ENCODE measurements at places on chromosomes 3 and 15.

DNA sequence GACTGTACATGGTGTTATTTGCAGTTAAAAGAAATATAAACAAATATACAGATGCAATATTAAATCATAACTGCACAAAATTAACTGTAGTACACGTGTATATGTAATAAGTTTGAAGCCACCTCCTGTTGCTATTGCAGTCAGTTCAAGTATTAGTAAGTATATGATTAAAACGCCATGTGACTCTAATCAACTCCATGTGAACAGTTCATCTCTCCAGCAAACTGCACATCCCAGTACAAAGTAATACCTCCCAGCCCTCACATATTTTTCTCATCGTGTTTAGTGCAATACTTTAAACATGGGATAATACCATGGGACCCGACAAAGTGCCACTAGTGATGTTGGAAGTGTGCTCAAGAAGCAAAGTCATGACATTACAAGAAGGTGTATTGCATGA is 34.6 kb downstream of the PDCD10 start:
- no peak for DNase-seq

DNA sequence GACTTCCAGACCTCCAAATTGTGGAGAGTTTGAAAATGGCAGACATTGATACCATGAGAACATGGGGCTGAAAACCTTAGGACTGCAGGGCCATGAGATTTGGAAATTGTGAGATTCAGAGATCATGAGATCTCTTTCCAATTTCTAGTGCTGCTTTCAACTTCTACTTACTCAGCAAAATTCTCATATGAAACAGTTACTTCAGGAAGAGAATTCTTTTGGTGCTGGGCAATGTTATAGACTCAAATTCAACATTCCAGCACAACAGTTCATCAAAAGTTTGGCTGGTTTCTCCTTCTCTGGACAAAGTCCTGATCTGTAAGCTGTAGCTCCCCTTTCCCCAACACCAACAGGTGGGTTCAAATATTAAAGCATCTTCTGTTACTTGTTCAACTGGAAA is 506.9 kb upstream of the NECTIN3 start:
- DNase-seq, result no peak

GRCh38 chr3:68904064-68904463 is 28.3 kb downstream of the TAFA4 start:
- DNase-seq, result no peak

DNA sequence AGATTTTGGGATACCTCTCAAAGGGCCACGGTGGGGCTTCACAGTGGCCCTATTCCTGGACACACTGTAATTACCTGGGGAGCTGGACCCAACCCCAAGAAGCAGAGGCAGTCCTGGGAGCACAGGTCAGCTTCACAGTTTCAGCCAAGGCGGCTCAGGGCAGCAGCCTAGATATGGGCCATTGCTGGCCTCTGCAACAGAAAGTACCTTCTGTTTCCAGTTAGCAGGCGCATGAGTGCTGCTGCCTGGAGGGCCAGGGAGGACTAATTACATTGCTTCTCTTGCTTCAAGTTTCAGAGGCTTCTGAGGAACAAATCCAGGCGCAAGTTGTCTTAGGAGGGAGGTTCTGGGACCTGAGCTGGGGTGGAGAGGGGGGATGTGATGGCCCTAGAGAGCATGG is 13.5 kb upstream of the DUSP7 start:
- DNase-seq, result no peak

- DNase-seq, result no peak
Observed at GRCh38 chr3:61466357-61466756, 95.0 kb upstream of the PTPRG start.

- no peak for DNase-seq
Observed at GRCh38 chr3:107028626-107029025, 348.6 kb upstream of the CCDC54 start.

- no peak for DNase-seq
Observed at GRCh38 chr15:76070192-76070591, 10.4 kb downstream of the TMEM266 start.

DNA sequence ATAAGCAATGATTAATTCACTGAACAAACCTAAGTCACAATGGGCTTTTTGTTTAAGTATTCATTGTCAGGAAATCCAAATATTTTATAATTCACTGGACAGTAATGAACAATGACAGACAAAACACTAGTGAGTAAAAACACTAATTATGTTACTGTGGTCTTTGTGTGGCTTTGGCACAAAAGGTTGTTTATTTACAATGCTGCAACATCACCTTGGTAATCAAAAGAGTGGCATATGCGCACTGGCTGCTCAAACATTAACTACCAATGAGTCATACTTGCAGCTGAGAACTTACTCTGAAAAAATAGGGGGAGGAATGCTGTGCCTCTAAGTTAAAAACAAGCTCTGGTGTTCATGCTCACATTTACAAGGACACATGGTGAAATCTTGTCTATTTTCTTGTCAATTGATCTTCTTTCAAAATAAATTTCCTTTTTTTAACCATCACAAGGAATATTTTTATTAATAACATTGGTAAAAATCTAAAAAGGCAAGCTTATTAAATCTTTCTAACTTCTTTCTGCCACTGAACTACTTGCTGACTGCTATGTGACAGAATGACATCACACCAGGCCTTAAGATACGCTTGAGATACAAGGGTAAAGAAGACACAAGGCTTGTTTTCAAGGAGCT is 85.2 kb upstream of the PPIB start:
- DNase-seq, result peak; percentile 38

DNA sequence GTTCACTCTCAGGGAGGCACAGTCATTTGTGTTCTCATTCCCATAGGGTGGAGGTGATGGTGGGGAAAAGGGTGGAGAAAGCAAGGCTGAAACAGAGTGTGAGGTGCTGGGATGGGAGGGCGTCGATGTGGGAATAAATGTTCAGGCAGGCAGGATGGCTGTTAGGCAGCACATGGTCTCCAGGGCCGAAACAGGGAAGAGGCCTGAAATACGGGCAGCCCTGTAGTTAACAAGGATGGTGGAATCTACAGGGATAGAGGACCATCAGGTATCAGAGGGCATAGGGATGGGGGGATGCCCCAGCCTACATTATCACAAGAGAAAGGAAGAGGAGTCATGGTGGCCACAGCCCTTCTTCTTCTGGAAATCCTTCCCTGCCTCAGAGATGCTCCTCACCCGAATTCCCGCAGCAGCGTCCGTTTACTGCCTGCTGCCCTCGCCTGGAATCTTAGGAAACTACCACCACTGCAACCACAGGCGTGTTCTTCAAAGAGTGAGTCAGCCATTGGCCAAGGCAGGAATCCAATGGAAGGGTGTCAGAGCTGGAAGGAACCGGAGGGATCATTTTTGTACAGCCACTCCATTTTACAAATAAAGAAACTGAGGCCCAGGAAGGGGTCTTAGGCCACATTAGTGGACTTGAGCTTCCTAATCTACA is 49.7 kb upstream of the POMGNT2 start:
- DNase-seq, result peak; percentile 70

- peak; percentile 13 for DNase-seq
Observed at GRCh38 chr3:160697637-160698380, 20.8 kb downstream of the ARL14 start.

DNA sequence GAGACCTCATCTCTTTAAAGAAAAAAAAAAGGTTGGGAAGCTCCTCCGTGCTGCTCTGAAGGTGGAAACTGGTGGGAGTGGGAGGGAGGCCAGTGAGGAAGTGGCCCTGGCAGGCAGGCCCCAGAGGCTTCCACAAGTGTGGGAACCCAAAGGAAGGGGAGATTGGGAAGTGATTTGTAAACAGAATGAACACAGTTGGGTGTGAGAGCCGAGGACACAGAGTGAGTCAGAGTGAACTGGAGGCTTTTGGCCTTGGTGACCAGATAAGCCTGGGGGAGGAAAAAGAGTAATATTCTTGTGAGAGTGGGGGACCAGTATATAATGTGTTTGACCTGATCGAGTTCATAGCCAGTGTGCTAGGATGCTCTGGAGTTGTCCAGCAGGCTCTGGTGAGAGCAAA is 23.0 kb downstream of the MKRN2 start:
- no peak for DNase-seq

- no peak for DNase-seq
Observed at GRCh38 chr3:148992635-148993255, 1.4 kb downstream of the GYG1 start.

DNA sequence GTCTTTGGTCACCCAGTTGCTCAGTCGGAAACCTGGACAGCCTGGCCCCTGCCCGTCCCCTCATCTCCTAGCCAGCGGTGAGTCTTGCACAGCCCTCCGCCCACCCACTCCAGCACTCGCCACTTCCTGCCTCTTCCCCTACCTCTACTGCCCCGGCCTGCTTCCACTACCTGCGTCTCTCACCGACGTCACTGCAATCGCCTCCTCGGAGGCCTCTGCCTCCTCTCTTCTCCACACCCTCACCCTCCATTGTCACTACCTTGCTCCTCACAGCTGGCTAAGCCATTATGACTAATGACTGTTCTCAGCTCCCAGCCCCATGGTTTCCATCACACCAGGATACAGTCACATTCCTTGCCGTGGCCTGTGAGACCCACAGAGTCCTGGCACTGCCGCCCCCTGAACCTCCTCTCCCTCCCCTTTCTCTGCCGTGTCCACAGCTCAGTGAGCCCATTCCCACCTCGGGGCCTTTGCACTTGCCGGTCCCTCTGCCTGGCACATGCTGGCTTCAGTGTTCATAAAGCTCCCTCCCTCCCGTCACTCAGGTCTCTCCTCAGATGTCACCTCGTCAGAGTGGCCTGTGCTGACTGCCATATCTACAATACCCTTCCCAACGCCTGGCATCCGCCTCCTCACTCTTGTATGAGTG is 104.8 kb downstream of the FBLN2 start:
- DNase-seq, result no peak

- DNase-seq, result no peak
Observed at GRCh38 chr3:115660646-115661337, 37.5 kb downstream of the GAP43 start.

DNA sequence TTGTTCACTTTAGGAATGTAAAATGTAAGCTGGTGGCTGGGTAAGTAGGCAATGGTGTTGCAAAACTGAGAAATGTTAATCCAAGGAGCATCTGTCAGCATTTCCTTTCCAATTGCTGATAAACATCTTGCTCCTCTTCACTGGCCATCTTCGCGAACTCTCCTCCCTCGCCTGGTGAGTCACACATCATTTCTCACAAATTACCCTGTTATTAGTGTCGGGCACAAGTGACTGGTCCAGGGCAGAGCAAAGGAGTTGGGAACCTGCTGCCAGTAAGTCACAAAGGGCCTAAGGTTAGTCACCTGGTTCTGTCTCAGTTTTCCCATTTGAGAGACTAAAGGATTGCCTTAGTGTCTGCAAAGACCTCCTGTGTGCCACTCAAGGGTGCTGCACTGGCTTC is 13.0 kb downstream of the CERS3 start:
- peak; percentile 55 for DNase-seq

GRCh38 chr3:150180334-150180733 is 209.6 kb upstream of the PFN2 start:
- no peak for DNase-seq

- no peak for DNase-seq
Observed at GRCh38 chr3:171189394-171190080, 163.0 kb upstream of the SLC2A2 start.

- peak; percentile 71 for DNase-seq
Observed at GRCh38 chr3:59424268-59425010, 374.6 kb upstream of the CFAP20DC start.

GRCh38 chr3:108133048-108133369 is 42.2 kb upstream of the CD47 start:
- no peak for DNase-seq

DNA sequence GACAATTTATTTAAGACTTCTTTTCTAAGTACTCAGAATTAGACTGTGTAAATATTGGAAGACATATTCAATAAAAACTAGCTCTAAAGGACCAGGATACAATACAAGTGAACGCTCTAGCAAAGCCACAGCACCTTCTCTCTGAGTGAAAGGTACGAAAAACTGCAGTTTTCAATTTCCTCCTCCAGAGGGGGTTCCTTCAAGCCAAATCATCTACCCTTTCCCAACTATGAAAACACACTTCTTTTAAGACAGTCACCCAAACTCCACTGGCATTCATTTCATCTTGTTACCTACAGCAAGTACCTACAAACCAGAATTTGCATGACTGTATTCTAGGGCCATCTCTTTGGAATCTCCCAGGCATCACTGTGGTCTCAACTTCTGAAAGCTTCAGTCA is 165.8 kb downstream of the ERC2 start:
- no peak for DNase-seq

Data from MG63 (cell line).